ENCODE measurements at places on chromosomes 7 and 10.

GRCh38 chr7:12549106-12549505, 21.4 kb upstream of the SCIN start:
- no peak for DNase-seq

DNA sequence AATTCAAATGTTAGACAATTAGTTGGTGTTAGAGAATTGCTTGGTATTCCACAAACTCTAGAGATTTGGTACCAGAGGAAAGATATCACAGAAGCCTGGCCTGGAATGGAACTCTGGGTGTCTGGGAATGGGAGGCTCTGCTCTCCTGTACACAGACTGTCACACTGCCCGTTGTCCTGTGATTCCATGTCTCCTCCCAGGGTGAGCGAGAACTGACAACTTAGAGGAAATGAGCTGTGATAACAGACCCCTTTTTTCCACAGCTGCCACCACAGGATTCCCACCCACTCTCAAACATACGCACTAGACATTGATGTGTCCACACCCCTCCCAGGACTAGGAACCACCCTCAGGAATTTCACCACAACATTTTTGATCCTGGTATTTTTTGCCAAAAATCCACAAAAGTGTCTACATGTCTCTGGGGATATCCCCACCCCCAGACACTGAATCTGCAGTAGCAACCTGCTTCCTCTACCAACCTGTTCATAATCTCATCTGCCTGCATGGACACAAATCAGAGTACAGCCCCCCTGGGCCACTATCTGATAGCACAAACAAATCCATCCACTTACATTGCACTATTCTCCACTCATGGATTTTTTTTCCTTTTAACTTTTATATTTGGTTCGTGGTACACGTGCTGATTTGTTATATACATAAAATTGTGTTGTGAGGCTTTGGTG, 4.7 kb downstream of the ZNF273 start:
- DNase-seq, result no peak

GRCh38 chr10:14667280-14667679, 107.4 kb downstream of the FAM107B start:
- DNase-seq, result no peak

DNA sequence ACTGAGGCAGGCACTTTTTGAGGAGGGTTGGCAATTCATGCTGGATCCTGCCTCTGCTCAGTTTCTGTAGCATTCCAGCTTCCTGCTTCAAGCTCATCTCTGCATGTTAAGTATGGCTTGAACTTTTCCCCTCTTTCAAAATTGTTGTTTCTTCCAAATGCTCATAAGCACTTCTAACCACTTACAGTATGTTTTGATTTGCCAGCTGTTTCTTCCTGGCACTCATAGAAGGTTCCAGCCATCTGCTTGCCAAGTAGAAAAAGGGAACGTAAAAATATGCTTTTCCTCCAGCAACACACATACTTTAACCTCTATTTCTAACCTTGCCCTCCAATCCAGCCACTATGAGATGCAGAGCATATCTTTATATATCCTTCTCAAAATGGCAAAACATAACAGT, 692.6 kb upstream of the COBL start:
- DNase-seq, result no peak

DNA sequence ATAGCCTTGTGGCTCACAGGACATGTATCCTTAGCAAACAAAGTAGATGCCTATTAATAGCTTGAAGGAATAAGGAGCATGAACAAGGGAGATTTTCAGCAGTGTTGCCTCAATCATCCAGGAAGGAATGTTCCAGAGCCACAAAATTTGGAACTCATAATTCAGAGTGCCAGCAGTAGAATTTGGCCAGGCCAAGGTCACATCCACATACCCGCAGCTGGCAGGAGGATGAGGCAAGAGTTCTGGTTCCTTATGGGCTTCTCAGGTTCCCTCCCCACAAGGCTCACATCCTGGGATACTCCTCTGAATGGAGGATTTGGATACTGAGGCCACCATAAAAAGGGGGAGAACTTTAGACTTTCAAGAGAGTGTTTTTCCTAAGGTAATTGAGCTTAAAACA, 45.8 kb downstream of the SUFU start:
- DNase-seq, result no peak

DNA sequence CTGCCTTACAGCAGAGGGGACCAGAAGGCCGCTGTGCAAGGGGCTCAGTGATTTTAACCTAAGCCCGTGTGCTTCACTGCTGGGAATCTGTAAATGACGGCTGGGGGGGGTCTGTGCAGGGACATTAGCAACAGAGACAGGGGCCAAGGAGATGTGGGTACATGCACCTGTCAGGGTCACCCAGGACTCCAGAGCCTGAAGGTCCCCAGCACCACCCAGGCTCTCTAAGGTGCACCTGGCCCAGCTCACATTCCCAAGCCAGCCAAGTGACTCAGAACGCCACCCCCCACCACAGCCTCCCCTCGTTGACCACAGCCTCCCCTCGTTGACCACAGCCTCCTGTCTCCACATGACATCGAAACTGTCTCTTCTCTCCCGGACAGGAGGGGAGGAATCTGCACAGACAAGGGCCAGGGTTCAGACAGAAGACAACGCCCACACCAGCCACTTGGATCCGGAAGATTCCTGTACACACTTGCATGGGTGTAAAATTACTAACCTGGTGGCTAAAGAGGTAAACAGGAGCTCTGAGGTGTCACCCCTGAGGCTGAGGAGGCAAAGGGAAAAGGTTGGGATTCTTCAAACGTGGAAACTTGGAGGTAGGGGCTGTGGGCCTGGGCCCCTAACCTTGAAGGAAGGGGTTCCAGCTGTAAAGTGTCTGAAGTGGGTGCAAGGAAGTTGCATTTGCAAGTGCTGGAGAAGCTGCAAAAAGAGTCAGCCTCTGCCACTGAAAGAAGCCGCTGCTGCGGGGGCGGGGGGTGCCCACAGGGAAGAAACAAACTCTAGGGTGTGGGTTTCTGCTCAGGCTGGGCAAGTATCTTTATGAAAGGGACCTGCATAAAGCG, 27.0 kb downstream of the CALML3 start:
- peak; percentile 57 for DNase-seq

- no peak for DNase-seq
These were observed 182.9 kb upstream of the SHH start for GRCh38 chr7:155995183-155995612.

DNA sequence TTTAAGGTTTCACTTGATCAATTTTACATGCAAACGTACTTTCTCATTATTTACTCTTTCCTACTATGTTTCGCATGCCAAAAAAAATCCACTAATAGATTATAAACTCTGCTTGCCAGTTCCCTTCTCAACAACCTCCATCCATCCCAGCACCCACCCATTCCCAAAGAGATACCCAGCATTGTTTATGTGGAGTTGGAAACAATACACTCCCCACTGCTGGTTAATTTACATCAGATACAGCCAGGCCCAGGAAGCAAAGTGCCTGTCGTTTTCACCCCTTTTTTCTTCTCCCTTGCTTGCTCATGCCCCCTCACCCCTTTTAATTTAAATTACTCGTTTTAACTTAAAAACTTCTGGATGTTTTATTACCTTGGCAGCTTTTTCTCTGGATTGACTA, 59.9 kb downstream of the HIBADH start:
- DNase-seq, result no peak

- DNase-seq, result no peak
These were observed 271.2 kb upstream of the IMMP2L start for GRCh38 chr7:111833466-111833865.

GRCh38 chr10:118002581-118002980, 44.2 kb downstream of the RAB11FIP2 start:
- no peak for DNase-seq

GRCh38 chr10:119362122-119362521, 154.8 kb downstream of the GRK5 start:
- DNase-seq, result no peak

- no peak for DNase-seq
These were observed 307.6 kb downstream of the SKIDA1 start for GRCh38 chr10:21217748-21218367.

GRCh38 chr10:123150986-123151736, 3.0 kb upstream of the BUB3 start:
- DNase-seq, result no peak

DNA sequence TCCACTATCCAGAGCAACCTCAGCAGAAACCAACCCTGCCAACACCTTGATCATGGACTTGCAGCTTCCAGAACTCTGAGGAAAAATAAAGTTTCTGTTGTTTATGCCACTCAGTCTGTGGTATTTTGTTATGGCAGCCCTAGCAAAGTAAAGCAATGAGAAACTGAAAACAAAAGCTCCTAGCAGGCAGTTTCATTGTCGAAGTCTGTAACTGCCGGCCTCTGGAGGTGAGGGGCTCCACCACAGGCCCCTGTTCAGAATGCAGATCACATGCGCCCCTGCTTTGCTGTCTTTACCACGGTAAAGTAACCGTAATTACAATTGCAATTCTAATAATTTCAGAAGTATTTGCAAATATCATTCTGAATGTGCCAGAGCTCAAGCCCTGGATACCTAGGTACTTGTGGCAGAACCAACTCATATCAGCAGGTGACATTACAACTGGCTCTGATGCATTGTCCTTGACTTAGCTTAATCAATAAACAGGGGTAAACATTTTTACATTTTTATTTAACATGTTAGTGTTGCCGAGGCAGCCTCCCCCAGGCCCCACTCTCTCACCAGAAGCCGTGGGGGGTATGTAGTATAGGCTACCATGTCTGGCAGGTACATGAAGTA, 193.2 kb downstream of the ELMO1 start:
- no peak for DNase-seq

GRCh38 chr10:101394524-101395133, 40.7 kb downstream of the BTRC start:
- no peak for DNase-seq

- DNase-seq, result no peak
These were observed 129.1 kb upstream of the PPP1R3A start for GRCh38 chr7:114047889-114048288.

DNA sequence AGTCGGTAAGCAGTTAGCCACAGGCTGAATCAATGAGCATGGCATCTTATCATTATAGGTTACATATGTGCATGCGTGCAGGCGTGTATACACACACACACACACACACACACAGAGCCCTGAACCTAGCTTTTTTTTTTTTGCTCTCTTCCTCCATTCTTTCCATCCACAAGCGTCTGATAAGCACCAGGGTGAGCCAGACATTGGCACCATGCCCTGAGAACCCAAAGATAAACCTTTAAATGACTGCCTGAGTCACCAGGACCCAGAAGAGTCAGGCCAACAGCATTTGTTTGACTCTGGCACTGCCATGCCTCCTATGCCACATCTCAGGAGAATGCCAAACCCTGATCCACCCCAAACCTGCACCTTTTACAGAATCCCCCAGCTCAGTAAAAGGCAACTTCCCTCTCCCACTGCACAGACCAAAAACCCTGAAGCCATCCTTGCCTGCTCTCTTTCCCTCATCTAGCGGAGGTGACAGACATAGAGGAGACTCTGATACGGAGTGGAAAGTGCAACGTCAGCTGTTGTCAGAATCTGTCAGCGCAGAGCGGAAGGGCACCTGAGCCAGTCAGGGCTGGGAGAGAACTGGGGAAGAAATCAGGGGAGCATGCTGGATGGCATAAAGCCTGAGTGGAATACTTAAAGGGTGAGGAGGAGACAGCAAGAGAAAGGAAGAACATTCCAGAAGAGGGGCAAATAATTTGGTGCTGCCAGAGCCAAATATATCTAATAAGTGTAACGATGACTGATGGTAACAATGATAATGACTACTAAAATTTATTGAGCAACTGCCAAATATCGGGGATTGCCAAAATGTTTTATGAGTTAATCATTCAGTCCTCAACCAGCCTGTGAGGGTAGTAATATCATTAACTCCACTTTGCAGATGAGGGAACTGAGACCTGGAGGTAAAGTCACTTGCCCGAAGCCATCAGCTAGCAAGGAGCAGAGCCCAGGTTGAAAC, 3.2 kb downstream of the PARP12 start:
- DNase-seq, result peak; percentile 67

DNA sequence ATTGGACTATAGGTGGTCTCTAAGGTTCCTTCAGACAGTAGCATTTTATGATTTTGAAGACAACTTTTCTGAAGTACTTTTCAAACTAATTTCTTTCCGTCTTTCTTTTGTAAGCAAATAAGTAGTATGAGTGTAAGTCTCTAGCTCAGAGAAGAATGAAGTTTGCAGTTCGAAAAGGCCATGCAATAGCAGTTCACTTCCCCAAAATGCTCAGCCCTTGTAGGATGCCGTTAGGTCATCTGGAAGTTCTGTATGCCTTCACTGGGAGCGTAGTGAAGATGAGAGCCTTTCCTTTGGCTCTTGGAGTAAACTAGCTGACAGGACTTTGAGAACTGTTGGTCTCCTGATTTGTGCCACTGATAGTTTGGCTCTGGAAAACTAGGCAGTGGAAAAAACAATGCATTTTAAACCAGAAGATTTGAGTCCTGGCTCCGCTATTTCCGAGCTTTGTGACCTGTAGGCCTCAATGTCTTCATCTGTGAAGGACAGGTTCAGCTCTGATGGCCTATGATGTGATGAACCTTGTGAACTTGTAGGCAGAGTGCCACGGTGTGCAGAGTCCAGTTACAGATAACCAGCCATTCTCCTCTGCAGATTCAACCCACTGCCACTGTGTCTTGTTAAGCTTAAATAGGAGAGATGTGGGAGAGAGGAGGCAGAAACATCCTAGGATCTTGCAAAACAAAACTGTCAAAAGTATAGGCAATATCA, 18.8 kb downstream of the SGPL1 start:
- no peak for DNase-seq

- no peak for DNase-seq
These were observed 17.2 kb downstream of the TSPAN33 start for GRCh38 chr7:129161524-129162225.

DNA sequence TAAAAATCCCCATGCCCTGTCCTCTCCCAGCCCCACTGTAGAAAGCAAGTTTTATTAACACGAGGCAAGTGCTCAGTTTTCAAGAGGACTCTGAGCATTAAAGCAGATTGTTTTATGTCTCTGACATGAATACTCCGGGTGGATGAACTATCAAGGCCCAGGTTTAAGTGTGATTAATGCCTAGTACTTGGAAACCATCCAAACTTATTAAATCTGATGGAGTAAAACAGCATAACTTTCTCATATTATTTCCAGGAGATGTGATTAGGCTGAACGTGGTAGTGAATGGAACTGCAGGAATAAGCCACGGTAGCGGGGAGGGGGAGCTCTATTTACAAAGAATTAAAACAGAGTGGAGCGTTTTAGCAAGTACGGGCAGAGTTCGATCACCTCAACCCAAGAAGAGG, 144.2 kb upstream of the RNF32 start:
- no peak for DNase-seq

DNA sequence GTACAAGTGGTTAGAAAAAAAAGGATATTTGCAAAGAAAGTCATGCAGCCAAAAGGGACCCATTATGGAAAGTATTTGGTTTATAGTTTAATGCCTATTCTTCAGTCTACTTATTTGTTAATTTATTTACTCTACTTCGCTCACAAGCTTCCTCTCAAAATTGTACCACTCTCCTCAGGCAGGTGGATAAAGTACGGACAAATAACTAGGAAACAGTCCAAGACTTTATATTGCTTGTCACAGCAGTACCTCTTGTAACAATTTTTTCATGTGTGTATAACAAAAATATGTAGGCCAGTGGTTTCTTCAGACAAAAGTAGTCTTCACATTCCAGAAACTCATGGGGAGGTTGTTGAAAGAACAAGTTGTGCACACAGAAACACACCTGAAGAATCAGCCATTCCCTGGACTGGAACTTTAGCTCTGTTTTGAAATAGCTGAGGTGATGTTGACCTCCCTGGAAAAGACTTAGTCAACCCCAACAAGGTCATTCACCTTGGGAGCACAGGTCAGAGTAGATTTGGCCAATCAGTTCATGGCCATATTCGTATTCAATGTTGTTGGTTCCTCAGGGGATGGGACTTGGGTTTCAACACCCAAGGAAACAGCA, 73.4 kb downstream of the TES start:
- DNase-seq, result no peak

- no peak for DNase-seq
These were observed 268.1 kb downstream of the PRKG1 start for GRCh38 chr10:51342381-51342780.

- peak; percentile 58 for DNase-seq
These were observed 26.0 kb downstream of the PRSS2 start for GRCh38 chr7:142796501-142797390.

Data from activated CD8-positive, alpha-beta memory T cell treated with anti-CD3 and anti-CD28 coated beads, Interleukin-2, amount 50 U/mL, for 4 hours (primary cell).